HFFc6 (cell line): ENCODE measurements at places on chromosomes 4 and X.

- peak; percentile 6 for DNase-seq
Observed at GRCh38 chrX:38768079-38768478, 33.2 kb upstream of the MID1IP1 start.

DNA sequence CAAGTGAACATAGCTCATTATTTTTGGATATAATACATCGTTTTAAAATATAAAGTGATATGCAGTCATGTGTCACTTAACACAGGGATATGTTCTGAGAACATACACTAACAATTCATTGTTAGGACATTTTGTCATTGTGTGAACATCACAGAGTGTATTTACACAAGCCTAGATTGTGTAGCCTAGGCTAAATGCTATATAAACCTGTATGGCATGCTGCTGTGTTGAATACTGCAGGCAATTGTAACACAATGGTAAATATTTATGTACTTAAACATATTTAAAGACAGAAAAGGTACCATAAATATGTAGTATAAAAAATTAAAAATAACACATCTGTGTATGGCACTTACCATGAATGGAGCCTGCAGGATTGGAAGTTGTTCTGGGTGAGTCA is 44.9 kb upstream of the GPRIN3 start:
- DNase-seq, result no peak

DNA sequence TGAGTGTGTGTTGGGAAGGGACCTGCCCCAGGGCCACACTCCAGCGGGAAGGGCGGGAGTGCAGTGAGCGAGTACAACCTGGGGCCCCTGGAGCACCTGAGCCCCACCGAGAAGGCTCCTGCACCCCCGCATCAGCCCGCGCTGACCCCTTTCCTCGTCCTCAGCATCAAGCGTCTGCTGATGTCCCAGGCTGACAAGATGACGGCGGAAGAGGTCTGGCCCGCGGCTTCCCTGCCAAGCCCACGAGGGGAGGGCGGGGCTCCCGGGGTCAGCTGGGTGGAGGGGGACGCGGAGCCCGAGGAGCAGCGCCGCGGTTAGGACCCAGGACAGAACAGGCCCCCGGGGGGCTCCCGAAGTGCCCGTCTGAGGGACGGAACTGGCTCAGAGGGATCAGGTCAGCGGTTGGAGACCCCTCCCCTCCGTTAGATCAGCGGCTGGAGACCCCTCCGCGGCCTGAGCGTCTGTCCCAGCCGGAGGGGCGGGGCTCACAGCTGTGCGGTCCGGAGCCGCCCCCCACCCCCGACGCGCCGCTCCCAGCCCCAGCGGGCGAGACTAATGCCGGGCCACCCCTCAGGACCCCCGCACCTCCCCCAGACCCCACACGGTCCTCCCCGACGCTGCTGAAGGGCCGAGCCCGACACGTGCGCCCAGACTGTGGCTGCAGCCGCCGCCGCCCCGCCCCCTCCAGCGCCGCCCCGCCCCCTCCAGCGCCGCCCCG is 6.7 kb downstream of the MYL5 start:
- DNase-seq, result no peak

GRCh38 chrX:71616672-71617529 is 1.4 kb downstream of the CXCR3 start:
- DNase-seq, result no peak

DNA sequence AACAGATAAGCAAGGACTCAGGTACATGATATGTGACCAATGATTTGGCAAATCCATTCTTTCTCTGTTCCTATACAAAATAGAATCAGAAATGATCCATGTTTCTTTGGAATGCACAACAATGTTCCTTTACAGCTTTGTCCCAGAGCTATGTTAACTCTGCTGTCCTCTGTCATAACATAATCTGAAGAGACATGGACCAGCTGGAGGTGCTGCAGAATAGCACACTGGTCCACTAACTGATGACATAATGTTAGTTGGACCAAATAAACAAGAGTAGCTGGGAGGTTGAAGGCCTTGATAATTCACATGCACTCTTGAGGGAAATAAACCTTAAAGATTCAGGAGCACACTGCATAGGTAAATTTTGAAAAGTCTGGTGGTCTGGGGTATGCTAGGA is 23.0 kb upstream of the DHX15 start:
- no peak for DNase-seq

- DNase-seq, result no peak
Observed at GRCh38 chrX:44291468-44292092, 51.9 kb downstream of the EFHC2 start.

- DNase-seq, result peak; percentile 54
Observed at GRCh38 chr4:167903291-167903721, 189.0 kb upstream of the ANXA10 start.

DNA sequence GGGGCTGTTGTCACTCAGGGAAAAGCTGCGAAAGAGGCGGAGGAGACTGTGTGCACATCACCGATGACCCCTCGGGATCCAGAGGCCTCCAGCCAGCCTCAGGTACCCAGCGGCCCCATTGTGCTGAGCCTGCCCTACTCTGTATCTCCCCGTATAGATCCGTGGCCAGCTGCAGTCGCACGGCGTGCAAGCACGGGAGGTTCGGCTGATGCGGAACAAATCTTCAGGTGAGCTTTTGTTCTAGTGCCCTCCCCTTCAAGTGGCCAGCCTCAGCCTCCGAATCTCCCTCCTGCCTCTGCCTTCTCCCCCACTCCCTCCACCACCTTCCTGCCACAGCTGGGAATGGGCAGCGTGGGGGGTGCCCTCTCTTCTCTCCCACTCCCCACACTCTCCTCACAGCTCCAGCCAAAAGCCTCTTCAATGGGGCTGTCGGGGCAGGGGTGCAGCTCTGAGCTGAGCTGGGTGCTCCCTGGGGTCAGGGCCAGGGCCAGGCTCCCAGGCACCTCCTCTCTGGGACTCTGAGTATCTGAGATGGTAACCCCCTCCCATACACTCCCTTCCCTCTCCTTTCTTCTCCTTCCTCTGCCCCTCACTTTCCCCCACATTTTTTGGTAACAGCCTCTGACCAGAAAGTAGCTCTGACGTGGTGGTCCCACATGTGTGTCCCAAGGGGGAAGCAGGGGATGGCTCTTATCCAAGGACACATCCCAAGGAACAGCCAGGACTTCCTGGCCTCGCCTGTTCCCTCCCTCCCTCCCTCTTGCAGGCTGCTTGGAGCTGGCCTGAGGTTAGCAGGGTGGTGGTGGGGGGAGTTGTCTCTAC is 20.4 kb upstream of the UBA1 start:
- no peak for DNase-seq

- peak; percentile 45 for DNase-seq
Observed at GRCh38 chr4:139655116-139655515, 10.5 kb upstream of the MGST2 start.

DNA sequence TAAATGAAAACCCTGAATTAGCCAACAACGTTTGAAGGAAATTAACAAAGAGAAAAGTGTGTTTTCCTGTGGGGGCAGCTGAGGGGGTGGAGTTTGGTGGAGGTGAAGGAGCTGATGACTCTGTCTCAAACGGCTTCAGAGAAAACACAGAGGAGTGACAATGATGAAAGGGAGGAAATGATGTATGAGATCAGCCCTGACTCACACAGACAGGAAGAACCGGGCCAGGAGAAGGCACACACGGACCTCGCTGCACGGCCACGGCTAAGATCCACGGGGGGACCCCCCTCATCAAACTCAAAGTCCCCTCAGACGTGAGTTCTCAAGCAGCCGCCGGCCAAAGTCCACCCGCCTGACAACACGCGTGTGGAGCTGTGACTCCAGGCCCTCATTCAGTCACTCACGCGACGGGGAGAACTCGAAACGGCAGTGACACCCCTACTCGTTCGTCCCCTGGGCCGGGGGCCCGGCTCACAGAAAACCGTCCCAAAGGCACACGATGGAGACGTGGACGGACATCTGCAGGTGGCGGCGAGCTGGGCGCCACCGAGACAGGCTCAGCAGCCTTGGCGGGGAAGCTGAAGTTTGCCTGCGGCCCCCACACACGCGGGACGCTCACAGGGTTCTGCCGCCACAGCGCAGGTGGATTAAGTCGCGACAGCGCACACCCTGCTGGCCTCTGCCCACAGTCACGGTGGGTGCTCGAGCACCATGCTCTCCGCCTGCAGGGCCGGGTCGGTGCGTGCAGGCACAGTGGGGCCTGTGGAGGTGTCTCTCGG is 28.8 kb downstream of the PPP2R3B start:
- peak; percentile 31 for DNase-seq

DNA sequence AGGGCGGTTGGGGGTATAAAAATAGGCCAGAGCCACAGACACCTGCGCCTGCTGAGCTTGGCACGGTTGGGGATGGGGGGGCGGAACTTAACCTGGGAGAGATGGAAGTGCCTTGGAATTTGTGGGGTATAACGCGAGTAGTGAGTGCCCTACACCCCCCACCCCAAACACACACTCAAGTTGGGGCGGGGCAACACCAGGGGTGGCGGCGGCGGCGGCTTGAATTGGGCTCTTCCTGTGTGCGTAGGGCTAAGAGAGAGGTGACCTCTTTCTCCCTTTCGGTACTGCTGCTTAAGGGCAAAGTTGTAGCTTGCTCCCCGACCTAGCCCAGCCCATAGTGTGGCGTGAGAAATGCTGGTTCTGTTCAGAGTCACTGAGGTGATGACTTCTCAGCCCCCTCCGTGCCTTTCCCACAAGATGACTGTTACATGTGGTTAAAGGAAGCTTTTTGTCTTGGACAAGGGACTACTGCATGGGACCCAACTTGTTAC is 839 bp downstream of the STK26 start:
- DNase-seq, result no peak

DNA sequence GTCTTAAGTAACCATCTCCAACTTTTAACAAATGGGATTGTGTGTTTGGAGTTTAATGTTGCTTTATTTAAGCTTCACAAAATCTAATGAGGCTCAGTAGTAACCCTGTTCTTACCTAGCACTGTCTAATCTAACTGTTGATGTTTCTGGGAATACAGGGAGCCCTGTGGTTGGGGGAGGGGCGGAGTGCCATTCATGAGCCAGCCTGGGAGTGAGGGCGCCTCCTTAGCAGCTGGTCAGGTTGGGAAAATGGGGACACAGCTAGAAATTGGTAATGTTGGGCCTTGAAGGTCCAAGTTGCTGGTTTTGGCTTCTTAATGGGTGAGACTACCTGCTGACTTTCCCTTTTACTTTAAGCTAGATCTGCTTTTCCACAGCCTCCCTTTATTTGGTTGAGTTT is 22.9 kb upstream of the TADA2B start:
- DNase-seq, result no peak

- DNase-seq, result no peak
Observed at GRCh38 chr4:8647626-8648025, 55.1 kb downstream of the CPZ start.

DNA sequence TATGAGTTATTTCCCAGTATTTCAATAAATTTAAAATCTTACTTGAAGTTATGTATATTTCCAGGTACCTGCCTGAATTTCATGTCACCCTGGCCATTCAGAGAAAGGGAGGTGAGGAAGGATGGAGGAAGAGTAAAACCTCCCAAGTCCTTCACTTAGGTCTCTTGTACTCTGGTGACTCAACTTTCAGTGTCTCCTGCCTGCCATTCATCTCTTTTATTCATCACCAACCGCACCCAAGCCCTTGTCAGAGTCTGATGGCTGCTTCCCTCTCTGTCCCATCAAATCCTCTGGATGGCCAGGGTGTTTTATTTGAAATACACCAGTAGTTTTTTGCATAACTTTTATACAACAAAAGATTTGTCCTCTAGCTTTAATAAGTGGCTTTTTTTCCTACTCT is 17.8 kb downstream of the TMPRSS11E start:
- DNase-seq, result no peak

DNA sequence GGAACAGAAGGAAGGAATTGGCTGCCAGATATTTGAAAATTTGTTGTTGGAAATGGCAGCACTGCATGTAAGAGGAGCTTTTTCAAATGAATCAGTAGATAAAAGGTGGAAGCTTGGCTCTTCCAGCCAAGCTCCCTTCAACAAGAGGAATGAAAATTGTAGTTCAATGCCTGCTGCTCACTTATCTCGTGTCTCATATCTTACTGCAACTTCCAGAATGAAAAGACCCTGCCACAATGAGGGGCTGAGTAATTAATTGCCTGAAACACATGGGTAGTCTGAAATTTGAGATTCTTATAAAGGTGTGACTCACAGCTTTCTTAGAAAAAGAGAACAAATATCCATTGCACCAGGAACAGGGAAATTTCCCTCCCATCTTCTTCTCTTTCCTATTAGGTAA is 53.0 kb downstream of the HAND2 start:
- DNase-seq, result no peak

GRCh38 chr4:27717431-27717755 is 856.8 kb downstream of the STIM2 start:
- DNase-seq, result no peak
